Epithelial cell of esophagus (primary cell): ENCODE measurements at places on chromosomes 1 and 21.

- no peak for DNase-seq
Observed at GRCh38 chr1:172915271-172915670, 135.5 kb downstream of the TNFSF18 start.

DNA sequence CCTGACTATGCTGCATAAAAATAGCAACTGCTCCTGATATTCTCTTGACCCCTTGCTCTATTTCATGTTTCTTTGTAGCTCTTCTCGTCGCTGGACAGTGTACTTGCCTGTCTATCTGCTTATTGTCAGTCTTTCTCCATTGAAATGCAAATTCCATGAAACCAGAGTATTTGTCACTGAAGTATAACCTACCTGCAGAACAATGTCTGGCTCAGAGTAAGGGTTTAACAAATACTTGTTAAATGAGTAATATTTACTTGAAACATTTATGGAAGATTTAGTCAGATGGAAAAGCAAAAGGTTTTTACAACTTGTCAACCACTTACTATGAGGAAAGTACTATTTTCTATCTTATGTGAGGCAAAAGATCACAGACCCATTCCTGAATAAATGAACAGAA lies 19.9 kb upstream of the ERICH3 start:
- DNase-seq = peak; percentile 81

DNA sequence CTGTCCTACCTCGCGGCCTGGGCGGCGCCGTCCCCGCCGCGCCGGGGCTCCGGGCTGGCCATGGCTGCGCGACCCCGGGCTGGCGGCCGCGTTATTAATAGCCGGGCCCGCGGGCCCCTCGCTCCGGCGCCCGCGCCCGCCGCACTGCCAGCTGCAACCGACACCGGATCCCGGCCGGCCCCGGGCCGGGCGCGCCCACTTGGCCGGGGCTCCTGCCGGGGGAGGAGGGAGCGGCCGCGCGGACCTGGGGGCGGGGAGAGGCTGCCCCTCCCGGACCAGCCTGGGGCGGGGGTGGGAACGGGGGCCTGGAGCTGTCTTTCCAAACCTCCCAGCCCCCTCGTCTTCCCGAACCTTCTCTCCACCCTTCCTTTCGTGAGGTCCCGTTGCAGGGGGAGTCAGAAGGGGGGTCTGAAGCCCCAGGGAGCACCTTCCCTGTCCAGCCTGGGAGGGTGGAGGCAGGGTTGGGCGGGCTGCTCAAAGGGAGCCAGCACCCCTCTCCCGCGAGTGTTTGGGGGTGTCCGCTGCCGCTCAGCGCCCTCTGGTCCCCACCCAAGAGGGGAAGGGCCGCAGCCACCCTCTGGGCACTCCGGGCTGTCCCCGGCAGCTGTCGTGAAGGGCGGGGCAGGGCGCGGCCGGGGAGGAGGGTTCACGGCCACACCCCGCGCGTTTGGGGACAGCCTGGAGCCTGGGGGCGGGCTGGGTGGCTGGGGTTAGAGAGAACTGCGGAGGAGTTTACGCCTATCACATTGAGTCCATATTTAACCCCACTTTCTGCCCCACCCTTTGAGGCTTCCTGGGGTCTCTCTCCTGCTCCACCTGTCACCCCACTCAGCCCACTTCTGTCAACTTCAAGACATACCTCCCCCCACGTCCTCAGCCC lies at the start of gene SYNC:
Gene SYNC, minus strand, starts transcription at position 172 of the 880 bp plus-strand sequence. Its CDS starts 110 bp downstream, at position 62.
- DNase-seq = peak; percentile 26

- no peak for DNase-seq
Observed at GRCh38 chr1:221525749-221526148, 216.1 kb downstream of the DUSP10 start.

GRCh38 chr1:2416403-2416802 lies 4.0 kb upstream of the PEX10 start:
- peak; percentile 65 for DNase-seq

GRCh38 chr1:185735701-185736064 lies 1.5 kb downstream of the HMCN1 start:
- no peak for DNase-seq

DNA sequence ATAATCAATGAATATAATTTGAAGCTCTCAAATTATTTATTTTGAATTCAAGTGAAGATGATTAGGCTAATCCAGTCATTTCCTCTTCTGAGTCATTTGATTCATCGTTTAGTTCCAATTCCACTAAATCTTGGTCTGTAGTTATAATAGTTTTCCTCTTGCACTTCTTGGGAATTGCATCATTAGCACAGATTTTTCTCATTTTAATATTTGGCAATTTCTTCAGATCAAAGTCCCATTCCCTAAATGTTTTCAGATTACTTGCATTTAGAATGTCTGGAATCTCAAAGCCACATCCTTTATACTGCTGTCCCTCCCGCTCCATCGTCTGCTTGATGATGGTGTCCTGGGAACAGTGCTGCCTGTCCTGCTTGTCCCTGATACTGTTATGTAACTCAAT lies 43.5 kb downstream of the MAST2 start:
- DNase-seq = no peak

GRCh38 chr1:222582099-222582774 lies 7.5 kb downstream of the TAF1A start:
- DNase-seq = peak; percentile 81

GRCh38 chr1:16189921-16190621 lies 22.4 kb downstream of the ARHGEF19 start:
- no peak for DNase-seq

GRCh38 chr1:114439369-114439768 lies 71.6 kb downstream of the TRIM33 start:
- no peak for DNase-seq

DNA sequence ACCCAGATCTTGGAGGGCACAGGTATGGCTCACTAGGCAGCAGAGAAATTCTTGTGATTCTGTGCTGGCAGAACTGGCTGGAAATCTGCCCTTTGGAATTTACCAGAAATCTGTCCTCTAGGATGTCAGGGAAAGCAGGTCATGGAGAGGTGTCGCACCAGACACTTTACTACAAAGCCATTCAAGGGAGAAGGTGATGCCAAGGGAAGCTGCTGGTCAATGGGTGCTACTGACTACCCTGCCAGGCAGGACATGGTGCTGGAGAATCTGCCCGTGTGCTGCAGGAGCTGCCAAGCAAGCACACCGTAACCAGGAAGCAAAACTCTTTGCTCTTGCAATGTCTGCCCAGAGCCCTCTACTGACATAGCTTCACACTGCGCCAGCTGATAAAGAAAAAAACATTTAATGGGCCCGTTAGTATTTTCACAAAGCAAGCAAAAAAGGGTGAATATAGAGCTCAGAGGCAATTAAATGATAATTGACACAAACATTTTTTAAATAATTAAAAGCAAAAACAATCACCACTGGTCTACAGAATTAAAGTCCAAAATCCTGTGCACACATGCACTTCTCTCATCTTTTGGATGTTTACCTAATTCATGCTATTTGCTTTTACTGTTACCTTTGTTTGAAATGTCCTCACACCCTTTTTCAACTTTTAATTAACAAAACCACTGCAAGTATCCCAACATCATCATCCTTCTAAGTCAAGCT lies 7.2 kb upstream of the FBXO28 start:
- DNase-seq = peak; percentile 66

GRCh38 chr1:179969962-179970361 lies 15.4 kb downstream of the CEP350 start:
- no peak for DNase-seq

DNA sequence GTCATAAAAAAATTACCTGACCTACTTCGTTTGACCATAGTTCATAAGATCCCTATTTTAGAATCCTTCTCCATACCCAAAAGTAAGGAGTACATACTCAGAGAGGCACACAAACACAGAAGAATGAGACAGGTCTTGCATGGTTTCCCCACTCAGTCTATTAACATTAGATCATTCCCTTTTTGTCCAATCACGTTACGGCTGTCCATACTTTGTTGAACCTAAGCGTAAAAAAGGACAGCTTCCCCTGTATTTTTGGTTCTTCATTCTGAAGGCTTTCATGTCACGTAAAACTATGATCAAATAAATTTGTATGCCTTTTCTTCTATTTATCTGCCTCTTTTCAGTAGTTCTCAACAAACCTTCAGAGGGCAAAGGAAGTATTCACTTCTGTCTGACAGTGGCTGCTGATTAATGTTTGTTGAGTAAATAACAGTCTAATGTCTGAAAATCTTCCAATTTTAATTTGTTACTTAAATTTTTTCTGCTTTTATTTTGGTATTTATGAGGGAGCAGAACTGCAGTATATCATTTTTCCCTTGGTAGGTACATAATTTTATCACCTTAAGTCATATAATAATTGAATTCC lies 16.4 kb downstream of the PKN2 start:
- DNase-seq = no peak

DNA sequence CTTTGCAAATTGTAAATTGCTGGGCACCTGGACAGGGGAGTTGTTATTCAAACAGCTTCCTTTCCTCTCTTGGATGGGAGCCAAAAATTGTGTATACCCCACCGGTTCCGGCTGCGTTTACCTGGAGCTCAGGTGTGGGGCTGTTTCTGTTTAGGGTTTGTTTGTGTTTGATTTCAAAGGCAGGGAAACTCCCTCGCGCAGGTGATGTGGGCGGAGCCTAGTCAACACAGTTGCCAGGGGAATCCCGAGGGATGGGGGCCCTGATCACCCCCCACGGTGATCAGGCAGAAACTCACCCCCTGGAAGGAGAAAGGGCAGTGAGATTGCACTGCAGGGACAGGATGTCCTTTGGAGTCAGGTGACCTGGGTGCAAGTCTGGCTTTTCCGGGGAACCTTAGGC lies 28.3 kb downstream of the CDCP2 start:
- peak; percentile 14 for DNase-seq

DNA sequence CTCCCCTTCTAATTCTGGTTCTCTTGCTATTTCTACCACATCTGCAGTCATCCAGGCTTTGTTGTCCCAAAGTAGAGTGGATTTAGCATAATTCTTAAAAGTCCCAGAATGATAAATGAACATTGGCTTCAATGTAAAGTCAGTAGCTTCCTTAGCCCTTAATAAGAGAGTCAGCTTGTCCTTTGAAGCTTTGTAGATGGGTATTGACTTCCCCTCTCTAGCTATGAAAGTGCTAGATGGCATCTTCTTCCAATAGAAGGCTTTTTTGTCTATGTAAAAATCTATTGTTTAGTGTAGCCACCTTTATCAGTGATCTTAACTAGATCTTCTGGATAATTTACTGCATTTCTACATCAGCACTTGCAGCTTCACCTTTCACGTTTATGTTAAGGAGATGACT lies 181.4 kb upstream of the B3GALT2 start:
- DNase-seq = no peak

DNA sequence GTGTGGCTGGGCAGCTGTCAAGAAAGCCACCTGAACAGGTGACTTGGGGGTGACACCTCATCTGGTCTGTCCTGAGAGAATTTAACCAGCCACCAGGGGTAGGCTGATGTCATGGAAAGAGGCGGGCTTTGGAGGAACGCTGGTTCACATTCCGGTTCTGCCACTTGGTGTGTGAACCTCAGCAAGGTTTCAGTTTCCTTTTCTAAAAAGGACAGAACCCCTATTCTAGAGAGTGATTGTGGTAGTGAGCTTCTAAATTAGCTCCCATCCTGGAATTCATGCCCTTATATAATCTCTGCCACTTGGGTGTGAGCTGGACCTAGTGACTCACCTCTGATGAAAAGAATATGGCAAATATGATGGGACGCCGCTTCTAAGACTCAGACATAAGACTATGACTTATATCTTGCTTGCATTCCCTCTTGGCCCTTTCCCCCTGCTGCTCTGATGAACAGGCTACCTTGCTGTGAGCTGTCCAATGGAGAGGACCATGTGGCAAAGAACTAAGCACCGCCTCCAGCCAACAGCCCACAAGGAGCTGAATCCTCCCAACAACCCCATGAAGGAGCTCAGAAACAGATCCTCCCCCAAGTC lies 332.1 kb downstream of the RRAGC start:
- DNase-seq = peak; percentile 29

DNA sequence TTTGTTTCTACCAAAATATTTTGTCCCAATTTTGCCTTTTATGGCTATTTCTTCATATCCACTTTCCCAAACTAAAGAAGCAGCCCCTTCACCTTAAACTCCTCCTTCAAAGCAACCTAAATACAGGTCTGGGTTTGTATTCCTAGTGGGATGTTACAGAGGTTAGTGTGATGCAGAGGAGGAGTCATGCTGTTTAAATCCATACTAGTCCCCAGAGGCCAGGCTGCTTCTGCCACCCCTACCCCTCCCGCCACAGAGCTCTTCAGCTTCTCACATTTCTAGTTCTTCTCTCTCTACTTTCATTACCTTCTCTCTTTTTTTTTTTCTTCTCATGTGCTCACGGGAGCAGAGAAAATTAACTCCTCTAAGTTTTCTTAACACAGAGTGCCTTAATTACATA lies 29.3 kb downstream of the SELL start:
- no peak for DNase-seq

DNA sequence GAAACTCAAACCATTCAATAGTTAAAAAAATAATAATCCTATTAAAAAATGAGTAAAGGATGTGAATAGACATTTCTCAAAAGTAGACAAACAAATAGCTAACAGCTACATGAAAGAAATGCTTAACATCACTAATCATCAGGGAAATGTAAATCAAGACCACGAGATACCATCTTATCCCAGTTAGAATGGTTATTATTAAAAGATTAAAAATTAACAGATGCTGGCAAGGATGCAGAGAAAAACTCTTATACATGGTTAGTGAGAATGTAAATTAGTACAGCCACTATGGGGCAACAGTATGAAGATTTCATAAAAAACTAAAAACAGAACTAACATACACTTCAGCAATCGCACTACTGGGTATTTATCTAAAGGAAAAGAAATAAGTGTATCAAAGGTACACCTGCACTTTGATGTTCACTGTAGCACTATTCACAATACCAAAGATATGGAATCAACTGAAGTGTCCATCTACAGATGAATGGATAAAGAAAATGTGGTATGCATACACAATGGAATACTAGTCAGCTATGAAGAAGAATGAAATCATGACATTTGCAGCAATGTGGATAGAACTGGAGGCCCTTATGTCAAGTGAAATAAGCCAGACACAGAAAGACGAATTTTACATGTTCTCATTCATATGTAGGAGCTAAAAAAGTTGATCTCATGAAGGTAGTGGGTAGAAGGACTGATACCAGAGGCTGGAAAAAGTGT lies 117.9 kb downstream of the ACBD6 start:
- DNase-seq = no peak

DNA sequence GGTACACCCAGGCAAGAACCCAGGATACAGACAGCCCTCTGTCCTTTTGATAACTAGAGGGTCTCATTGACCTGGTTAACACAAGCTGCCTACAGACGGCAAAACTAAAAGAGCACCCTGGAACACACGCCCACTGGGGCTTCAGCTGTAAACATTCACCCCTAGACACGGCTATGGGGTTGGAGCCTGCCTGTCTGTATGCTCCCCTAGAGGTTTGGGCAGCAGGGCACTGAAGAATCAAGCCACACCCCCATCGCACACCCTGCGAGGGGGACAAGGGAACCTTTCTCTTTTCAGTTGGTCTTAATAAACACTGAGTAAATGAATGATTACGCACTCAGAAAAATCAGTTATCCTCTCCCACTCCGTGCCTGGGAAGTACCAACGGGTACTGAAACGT lies 35.5 kb downstream of the LRRC3 start:
- DNase-seq = no peak

- peak; percentile 1 for DNase-seq
Observed at GRCh38 chr1:105785021-105785420, 1271.5 kb upstream of the PRMT6 start.

- DNase-seq = no peak
Observed at GRCh38 chr21:27814226-27814625, 847.3 kb upstream of the ADAMTS5 start.

GRCh38 chr1:155186794-155187455 lies 13.3 kb downstream of the TRIM46 start:
- no peak for DNase-seq
